ENCODE measurements at places on chromosomes 16 and 17. TPM values are rescaled to one million over a fixed set of nuclear protein-coding genes. Genes with fewer than 3 reads are reported as not detected.

The SOST gene
- total RNA-seq = not detected

The HOXB5 gene
- total RNA-seq = not detected

The NME2 gene
- total RNA-seq = 354 TPM

The HSD17B2 gene
- total RNA-seq = not detected

The TBC1D3K gene
- total RNA-seq = not detected

The IL34 gene
- 0.42 TPM for total RNA-seq

The SLC16A5 gene
- 11.0 TPM for total RNA-seq

The PRMT7 gene
- 85.7 TPM for total RNA-seq

The NATD1 gene
- 5.7 TPM for total RNA-seq

The GDPD1 gene
- total RNA-seq = 3.5 TPM

The RNF43 gene
- 0.72 TPM for total RNA-seq

The SYT17 gene
- not detected for total RNA-seq

The DOC2A gene
- not detected for total RNA-seq

The MPV17L gene
- total RNA-seq = not detected

The KDM6B gene
- 50.9 TPM for total RNA-seq

The LRRC75A gene
- total RNA-seq = 6.2 TPM

The LITAFD gene
- not detected for total RNA-seq

The KRTAP4-9 gene
- not detected for total RNA-seq

The TAX1BP3 gene
- 18.8 TPM for total RNA-seq

The TRPV3 gene
- 0.79 TPM for total RNA-seq

- DNase-seq = peak; percentile 36
Observed at GRCh38 chr17:44556166-44556831, 985 bp upstream of the FZD2 start.

- DNase-seq = no peak
Observed at GRCh38 chr16:51153577-51154031, 2.5 kb upstream of the SALL1 start.

- no peak for DNase-seq
Observed at GRCh38 chr16:71500964-71501363, 11.8 kb upstream of the ZNF19 start.

- peak; percentile 69 for DNase-seq
Observed at GRCh38 chr17:34146440-34147043, 108.5 kb upstream of the CCL2 start.

GRCh38 chr17:27488231-27488630 is 32.0 kb downstream of the KSR1 start:
- no peak for DNase-seq

DNA sequence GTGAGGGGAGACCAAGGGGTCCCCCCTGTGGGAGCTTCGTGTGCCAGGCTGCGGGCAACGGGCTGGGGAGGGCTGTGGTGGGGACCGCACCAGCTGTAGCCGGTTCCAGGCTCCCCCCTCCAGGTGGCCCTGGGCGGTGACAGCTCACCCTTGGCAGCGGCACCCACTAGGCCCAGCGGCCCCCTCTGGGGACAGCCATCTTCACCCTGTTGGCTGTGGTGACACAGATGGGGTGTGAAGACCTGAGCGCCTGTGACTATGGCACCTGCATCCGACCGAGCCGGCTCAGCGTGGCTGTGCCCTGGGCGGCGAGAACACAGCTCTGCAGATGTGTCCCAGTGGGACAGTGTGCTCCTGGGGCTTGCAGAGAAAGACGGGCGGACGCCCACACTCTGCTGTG is 1.1 kb upstream of the C1QTNF8 start:
- DNase-seq = no peak

DNA sequence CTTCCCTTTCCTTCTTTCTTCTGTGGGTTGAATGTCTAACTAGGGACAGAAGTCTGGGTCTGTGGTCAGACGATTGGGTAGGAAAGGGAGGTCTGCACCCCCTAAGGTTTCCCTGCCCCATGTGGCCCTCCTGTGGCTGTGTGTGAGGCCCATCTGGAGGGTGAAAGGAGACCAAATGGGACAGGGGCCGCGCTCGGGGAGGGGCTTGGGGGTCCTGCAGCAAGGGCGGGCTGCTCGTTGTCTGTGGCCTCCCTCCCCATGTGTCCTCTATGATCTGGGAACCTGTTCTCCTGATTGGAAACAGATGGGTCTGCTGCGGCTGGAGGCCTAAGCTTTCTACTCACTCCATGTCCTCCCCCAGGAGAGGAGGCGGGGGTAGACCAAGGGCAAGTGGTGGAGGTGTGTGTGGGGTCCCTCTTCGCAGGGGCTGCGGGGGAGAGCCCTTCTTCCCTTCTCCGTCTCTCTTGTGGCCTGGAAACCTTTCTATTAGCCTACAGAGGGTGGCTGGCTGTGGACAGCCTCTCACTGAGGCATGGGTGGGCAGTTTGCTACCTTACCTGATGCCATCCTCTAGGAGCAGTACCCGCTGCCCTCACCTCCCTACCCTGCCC is 18.6 kb downstream of the IGFBP4 start:
- DNase-seq = no peak

- DNase-seq = no peak
Observed at GRCh38 chr16:66287926-66288325, 78.6 kb upstream of the CDH5 start.

- DNase-seq = no peak
Observed at GRCh38 chr16:88767546-88768070, 17.4 kb downstream of the PIEZO1 start.

DNA sequence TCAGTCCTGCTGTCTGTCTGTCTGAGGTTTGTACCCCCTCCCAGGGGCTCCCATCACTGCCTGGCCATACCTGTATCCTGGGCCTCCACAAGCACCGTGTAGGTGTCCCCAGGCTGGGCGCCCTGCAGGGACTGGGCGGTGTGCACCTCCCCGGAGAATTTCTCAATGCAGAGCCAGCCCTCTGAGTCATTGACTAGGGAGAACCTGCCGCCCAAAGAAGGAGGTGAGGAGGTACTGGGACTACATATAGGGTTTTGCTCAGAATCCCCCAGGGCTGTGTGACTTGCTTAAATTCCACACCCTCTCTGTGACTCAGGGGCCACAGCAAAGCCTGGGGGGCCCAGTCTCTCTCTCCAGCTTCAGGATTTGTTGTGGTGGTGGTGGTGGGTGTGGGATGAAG is 7.6 kb downstream of the CDH16 start:
- DNase-seq = no peak

DNA sequence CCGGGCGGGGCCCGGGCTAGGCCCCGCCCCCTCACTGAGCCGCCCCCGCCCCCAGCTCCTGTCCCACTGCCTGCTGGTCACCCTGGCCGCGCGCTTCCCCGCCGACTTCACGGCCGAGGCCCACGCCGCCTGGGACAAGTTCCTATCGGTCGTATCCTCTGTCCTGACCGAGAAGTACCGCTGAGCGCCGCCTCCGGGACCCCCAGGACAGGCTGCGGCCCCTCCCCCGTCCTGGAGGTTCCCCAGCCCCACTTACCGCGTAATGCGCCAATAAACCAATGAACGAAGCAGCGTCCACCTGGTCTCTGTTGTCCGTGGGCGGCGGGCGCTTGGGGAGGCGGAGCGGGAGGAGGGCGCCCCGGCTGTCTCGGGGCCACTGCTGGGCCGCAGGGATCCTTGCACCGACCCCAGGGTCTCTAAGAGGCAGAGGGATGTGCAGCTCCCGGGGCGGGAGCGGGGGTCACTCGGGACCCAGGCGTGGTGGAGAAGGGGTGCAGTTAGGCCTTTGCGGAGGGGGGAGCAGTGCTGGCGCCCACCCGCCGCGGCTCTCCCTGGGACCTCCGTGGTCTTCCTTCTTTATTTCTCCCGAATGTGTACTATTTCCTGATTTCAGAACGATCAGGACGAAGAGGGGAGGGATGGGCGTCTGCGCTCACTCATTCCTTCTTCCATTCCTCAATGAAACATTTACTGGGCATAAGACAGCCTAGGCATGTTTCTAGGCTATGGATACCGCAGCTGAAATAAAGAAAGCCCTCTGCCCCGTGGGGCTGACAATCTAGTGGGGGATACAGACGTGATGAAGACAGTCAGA is 2.0 kb downstream of the HBZ start:
- peak; percentile 52 for DNase-seq

- DNase-seq = no peak
Observed at GRCh38 chr17:17598003-17598402, 6.5 kb upstream of the PEMT start.

DNA sequence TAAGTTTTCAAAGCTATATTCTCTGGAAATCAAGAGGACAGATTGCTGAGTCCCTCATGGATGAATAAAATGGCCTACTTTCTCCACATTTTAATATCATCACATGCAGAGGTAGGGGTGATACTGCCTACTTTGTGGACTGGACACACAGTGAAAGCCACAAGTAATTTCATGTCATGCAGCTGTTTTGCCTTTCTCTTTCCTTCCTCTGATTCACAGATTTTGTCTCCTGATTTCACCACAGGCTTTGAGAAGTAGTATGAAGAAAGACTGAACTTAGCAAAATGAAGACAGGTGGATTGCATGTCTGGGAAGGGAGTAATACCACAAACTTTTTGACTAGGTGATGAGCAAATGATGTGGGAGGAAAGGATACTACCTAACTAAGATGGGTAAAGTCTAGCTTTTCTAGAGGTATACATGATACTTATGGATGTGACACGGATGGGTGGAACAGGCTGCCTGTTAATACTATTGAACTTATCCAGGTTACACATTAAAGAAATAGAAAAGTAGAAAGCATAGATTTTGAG is 478.4 kb upstream of the GOT2 start:
- DNase-seq = no peak

DNA sequence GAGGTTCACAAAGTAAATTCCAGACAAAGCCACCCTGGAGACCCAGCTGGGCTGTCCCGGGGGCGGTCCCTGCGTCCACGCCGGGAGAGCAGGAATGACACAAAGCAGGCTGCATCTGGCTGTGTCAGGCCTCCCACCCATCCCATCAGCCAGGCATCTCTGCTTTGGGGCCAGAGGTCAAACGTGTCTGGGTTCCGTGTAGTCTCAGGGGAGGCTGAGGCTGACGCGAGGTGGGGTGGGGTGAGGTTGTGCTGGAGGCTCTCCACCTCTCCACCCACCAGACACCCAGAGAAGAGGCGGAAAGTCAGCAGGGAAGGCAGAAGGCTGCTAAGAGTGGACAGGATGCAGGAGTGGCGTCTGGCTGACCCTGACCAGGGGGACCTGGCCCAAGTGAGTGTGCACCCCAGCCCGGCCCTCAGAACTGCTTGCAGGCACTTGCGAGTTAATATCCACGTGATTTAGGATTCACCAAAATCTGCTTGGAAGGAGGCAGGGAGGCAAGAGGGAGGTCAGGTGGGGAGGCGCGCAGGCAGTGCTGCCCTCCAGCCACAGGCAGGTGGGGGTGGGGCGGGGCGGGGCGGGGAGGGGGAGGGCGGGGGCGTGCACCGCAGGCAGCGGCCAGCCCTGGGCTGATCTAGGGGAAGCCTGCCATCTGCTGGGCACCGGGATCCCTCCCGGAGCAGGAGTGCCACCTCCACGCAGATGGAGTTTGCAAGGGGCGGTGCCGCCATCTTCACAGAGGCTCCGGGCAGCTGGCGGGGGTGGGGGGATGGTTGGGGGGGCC is 44.3 kb downstream of the TBC1D16 start:
- DNase-seq = peak; percentile 83

- no peak for DNase-seq
Observed at GRCh38 chr16:1932050-1933028, 10.7 kb downstream of the MSRB1 start.

DNA sequence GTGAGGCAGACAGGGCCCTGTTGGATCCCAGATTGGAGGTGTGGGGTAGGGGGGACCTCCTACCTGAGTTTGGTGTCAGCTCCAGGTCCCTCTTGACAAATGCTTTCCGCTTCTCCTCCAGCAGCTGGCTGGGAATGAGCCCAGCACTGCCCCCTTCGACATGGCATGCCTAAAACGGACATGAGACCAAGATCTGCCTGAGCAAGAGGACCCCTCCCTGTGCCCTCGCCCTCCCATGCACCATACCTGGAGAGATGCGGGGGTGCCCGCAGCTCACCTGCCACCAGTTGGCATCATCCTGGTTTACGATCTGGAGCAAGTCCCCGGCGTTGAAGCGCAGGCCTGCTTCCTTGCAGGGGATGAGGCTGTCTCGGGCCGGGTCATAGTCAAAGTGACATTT is 26.2 kb downstream of the MPP2 start:
- DNase-seq = no peak

GRCh38 chr16:50819706-50820105 is 77.8 kb downstream of the CYLD start:
- no peak for DNase-seq

DNA sequence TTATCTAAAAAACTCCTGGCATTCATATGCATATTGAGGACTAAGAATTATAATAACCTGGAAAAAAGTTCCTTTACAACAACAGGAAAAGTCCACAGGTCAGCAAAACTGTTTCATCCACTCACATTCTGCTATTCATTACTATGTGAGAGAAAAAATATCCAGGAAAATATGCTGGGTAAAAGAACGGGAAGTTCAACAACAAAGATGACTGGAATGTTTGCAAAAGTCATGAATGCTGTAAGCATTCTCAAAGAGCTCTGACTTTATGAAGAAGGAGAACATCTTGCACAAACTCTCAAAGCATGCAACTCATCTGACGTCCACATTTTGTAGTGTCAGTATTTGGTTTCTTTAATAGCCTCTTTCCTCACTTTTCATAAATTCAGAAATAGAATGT is 56.9 kb upstream of the ALDH3A1 start:
- DNase-seq = no peak

DNA sequence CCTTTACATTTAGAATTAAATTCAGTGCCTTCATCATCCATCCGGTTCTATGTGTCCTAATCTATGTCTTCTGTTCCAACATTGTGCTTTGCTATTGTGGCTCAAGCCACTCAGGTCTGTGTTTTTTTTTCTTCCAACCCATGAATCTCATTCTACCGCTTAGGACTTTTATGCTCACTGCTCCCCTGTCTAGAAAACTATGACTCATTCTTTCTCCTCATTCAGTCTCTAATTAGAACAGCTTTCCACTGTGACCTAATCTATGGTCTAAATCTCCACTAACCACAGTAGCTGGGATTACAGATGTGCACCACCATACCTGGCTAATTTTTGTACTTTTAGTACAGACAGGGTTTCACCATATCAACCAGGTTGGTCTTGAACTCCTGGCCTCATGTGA is 418.7 kb downstream of the KCNJ2 start:
- DNase-seq = no peak

DNA sequence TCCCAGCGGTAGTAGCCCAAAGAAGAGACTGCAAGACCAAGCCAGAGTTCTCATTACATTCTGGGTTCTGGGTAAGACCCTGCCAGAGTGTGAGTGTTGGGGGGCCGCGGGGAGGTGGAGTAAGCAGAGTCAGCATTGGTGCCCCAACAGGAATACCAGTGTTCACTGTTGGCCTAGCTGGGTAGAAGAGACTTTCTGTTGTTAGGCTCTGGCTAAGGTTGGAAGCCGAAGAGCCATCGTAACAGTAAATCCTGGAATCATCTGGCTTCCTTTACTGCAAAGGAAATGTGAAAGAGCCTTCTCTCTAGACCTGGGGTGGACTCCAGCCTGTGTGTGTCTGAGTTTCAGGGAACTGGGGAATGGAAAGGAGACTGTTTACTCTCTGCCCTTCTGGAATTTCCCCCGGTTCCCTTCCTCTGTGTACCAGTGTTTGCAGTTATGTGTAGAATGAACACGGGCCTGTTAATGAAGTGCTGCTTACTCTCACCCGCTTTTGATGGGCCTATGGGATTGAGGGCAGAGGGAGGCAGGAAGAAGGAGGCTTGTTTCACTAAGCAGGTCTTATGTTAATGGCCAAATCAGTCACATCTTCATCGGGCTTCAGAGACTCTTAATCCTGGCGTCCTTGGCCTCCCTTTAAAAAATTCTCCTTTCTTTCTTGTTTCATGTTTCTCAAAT is 68.5 kb downstream of the WWP2 start:
- no peak for DNase-seq

- no peak for DNase-seq
Observed at GRCh38 chr16:73048292-73049080, 558 bp upstream of the ZFHX3 start.

All from activated naive CD8-positive, alpha-beta T cell treated with anti-CD3 and anti-CD28 coated beads, Interleukin-2, amount 10 ng/mL, durations not matched to agents 7 days and 5 days (primary cell).